ENCODE measurements at places on chromosomes 6 and 20.

DNA sequence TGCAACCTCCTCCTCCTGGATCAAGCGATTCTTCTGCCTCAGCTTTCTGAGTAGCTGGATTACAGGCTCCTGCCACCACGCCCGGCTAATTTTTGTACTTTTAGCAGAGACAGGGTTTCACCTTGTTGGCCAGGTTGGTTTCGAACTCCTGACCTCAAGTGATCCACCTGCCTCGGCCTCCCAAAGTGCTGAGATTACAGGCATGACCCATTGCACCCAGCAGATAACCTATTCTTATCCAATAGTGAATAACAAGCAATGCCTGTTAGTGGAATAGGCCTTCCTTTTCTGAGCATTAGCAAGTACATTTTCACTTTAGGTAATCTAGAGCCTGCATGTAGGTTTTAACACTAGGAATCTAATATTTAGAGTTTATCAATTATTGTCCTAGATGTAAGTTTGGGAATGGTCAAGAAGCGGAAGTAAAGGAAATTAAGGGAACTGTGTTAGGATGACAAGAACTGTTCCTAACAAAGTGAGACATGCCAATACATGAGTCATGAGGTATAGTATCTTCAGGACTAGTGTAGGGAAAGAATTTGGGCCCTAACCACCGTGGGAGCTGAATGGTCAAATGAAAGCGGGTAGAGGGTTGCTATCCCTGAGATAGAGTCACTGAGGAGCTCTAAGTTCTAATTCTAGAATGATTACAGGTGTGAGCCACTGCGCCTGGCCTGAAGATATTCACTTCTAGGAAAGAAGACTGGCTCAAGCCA is 15.0 kb downstream of the BLTP3A start:
- DNase-seq, result no peak

DNA sequence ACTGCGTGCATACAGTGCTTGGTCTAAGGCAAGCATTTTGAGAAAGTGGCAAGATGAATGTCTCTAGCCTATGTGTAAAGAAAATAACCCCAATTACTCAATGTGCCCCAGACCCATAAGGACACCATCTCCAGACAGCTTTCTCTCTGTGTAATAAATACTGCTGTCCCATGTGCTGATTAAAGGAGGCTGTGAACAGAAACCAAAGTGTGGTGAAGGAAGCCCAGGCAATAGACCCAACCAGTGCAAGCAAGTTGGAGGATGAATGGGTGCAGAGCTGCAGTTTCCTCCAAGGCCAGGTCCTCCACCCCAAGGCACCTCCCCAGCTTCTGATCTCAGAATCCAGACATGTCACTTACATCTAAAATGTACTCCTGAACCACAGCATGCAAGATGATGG is 60.6 kb downstream of the TRAM2 start:
- DNase-seq, result no peak

DNA sequence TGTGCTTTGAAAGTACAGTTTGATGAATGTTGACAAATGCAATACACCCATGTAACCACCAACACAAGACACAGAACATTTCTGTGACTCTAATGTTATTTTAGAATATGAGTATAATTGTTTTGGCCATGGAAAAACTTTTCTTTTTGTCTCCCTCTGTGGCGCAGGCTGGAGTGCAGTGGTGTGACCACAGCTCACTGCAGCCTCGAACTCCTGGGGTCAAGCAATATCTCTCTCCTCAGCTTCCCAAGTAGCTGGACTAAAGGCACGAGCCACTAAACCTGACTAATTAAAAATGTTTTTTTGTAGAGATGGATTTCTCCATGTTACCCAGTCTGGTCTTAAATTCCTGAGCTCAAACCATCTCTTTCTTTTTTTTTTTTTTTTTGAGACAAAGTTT is 20.3 kb upstream of the BCAS4 start:
- DNase-seq, result no peak

GRCh38 chr6:15025446-15025845 is 220.4 kb upstream of the JARID2 start:
- no peak for DNase-seq

DNA sequence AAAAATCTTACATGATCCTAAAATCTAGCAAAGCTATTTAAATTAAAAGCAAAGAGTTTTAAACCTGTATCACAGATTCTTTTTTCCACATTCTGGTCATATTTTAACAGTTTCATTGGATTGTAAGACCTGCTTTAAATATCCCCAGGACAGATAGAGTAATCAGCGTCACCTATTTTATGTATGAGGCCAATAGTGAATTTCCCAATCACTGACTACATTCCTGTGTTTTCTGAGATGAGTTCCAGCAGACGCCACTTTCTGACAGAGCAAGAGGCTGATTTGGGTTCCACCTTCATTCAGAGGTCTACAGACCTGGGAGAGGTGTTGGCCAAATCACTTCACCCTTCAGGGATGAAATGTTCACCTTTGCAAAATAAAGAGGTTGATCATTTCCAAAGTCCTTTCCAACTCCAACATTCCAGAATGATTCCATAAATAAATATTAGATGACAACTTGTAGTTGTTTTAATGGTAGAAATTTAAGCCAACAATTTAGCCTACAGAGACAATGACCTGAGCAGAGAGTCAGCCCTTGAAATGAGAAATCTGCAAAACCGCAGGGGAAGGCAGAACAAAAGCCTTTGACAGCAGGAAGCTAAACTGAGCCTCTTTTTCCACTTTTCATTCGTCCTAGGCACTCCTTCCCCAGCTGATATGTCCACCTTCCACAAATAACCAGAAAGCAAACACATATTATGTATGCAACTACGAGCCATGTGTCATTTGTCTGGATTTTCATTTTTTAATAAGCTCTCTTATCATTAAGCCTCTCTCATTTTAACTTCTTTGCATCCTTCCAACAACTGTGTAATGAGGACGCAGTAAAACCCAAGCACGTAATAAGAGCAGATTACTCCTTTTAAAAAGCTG is 105.2 kb downstream of the TFAP2A start:
- DNase-seq, result no peak

GRCh38 chr6:161211380-161212035 is 62.4 kb downstream of the AGPAT4 start:
- DNase-seq, result no peak

- no peak for DNase-seq
Observed at GRCh38 chr20:63733117-63733516, 3.3 kb upstream of the LIME1 start.

GRCh38 chr6:15515226-15515625 is 147.6 kb downstream of the DTNBP1 start:
- DNase-seq, result no peak

DNA sequence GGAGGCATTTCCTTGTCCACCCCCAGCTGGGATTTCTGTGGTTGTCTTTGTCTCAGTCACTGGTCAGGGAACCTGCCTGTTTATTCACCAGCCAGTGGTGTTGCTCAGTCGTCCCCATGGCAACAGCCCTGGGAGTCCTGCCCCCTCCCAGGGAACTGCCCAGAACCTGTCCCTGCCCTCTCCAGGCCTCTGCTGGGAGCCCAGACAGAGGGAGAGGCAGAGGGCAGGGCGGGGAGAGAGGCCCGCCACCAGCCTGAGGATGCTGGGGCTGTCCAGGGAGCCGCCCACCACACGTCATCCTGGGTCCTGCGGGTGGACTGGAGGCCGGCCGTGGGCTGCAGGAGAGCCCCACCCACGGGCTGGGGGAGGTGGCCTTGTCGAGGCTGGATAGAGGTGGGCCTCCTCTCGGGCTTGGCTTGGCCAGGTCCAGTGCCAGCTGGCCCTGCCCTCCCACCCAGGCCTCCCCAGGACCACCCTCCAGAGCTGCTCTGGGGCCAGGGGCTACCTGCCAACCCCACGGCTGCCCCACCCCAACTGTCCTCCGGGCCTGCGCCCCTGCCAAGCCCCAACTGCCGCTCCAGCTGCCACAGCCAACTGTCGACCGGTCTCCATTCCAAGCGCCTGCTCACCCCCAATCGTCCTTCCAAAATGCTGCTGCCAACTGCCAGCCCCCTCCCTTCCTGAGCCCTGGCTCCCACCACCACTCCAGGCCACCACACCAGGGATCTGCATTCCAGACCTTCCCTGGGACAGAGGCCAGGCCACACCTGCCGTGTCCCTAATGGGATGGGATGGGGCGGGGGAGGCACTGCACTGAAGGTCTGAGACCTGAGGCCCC is 4.2 kb upstream of the ZBTB46 start:
- DNase-seq, result no peak

GRCh38 chr20:46984405-46984804 is 89.8 kb downstream of the EYA2 start:
- no peak for DNase-seq

DNA sequence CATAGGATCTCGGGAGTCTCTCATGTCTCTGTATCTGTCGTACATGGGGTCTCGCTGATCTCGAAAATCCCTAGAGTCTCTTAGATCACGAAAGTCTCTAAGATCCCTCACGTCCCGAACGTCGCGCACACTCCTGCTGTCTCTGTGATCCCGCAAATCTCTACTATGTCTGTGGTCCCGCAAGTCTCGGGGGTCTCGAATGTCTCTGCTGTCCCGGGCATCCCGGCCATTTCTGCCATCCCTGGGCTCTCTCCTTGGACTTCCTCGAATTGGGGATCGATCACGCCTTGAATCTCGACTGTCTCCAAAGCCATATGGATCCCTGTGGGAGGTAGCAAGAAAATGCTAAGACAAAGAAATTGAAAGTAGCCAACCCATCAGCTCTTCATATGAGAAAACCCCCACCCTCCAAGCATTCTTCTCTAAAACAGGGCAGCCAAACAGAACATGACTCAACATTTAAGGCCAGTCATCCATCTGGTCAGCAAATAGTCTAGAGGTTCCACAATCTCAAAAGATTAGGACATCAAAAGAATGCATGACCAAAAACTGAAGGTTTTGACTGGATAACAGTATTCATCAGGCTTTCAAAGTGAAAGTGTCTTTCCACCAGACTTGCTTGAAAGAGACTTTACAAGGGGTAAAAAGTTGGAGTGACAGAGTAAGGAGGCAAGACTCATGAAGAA is 19.4 kb downstream of the NCOA5 start:
- DNase-seq, result no peak

- DNase-seq, result no peak
Observed at GRCh38 chr6:93300661-93301060, 118.7 kb downstream of the EPHA7 start.

GRCh38 chr6:47162793-47163192 is 120.7 kb upstream of the ADGRF1 start:
- no peak for DNase-seq

DNA sequence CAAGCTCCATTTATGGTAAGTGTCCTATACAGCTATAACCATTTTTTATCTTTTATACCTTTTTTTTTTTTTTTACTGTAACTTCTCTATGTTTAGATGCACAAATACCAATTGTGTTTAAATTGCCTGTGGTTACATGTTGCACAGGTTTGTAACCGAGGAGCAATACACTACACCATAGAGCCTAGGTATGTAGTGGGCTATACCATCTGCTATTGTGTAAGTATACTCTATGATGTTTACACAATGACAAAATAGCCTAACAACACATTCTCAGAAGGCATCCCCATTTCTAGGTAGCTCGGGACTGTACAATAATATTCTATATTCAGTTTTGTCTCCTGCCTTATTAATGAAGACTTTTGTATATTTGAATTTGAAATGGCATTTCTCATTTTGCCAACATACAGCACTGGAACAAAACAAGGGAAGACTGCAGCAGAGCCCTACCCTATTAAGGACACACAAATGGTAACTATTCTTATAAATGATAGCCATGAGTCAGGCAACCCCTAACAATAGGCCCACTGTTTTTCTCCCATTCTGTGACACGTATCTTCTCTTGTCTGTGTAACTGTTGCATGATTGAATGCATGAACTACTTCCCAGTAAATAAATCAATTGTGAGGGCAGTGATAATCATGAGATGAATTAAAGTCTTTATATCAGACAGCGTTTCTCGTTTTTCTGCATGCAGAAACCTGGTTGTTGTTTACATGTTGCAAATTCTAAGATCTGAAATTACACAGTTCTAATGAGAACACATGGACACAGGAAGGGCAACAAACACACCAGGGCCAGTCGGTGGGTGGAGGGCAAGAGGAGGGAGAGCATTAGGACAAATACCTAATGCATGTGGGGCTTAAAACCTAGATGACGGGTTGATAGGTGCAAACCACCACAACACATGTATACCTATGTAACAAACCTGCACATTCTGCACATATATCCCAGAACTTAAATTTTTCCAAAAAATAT is 173.9 kb downstream of the EPM2A start:
- no peak for DNase-seq

DNA sequence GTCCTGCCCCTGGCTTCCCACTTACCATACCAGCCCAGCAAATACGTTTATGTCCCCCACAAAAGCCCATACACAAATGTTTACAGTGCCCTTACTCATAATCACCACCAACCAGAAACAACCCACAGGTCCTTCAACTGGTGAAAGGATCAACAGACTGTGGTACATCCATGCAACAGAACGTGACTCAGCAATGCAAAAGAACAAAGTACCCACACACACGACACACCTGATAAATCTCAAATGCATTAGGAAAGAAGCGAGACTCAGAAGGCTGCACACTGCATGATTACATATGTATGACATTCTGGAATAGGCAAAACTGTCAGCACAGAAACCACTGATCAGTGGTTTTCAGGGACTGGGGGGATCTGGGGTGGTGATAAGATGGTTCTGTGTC is 20.5 kb downstream of the NCR2 start:
- no peak for DNase-seq

DNA sequence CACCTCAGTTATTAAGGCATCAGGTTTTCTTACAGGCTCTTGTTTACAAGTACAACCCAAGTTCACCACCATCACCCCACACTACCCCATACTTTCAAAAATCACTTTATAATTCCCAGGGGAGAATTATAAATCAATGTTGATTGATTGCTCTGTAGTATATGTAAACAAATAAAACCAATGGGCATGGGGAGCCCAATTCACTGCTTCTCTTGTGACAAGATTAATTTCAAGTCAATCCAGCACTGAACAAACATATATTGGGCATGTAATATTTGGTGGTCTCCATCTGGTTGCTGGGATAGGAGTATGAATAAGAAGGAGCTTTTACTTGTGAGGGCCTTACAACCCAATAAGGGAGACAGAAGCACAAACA is 95.8 kb downstream of the CLVS2 start:
- DNase-seq, result no peak

GRCh38 chr6:34020807-34021553 is 124.9 kb downstream of the GRM4 start:
- DNase-seq, result no peak

- DNase-seq, result no peak
Observed at GRCh38 chr20:5397393-5397792, 80.6 kb upstream of the PROKR2 start.
